Mesothelial cell of epicardium (in vitro differentiated cells): ENCODE measurements at places on chromosomes 12 and 14. TPM values are rescaled to one million over a fixed set of nuclear protein-coding genes. Genes with fewer than 3 reads are reported as not detected.
A peak's percentile ranks its signal among the peaks of the same experiment; 100 is the strongest.

- DNase-seq, result no peak
Measured at GRCh38 chr14:96519970-96520369, 17.8 kb downstream of the PAPOLA start.

GRCh38 chr14:36430662-36431084 lies 89.4 kb downstream of the NKX2-1 start:
- DNase-seq, result no peak

The GRIP1 gene
- 79.7 to 89.3 TPM (median 85.2 TPM) in 3 replicates for total RNA-seq

The PMEL gene
- 3.6 to 5.3 TPM (median 5.1 TPM) in 3 replicates for total RNA-seq

DNA sequence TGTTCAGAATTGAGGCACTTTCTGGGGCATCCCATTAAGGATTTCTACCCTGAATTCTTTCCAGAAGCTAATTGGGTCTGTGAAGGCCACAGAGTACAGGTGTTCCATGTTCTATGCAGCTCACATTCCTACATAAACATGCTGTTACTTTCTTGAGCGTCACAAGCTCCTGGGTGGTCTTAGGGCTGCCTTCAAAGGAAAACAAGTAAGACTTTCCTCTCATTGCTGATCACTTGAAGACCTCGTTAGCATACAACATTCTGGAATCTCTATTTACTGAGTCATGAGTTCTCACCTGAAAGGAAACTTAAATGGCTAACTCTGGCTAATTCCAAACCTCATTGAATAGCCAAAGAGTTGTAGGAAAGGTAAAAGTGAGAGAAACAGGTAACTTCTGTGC lies 63.0 kb upstream of the HMGA2 start:
- DNase-seq, result no peak

- DNase-seq, result peak; percentile 72
Measured at GRCh38 chr12:124566161-124566996, 1.0 kb downstream of the NCOR2 start.

- DNase-seq, result no peak
Measured at GRCh38 chr14:22814941-22815713, at the start of gene SLC7A7. Gene SLC7A7, minus strand, starts transcription at chr14:22815435. Its CDS starts 2,037 bp downstream, at chr14:22813398.

DNA sequence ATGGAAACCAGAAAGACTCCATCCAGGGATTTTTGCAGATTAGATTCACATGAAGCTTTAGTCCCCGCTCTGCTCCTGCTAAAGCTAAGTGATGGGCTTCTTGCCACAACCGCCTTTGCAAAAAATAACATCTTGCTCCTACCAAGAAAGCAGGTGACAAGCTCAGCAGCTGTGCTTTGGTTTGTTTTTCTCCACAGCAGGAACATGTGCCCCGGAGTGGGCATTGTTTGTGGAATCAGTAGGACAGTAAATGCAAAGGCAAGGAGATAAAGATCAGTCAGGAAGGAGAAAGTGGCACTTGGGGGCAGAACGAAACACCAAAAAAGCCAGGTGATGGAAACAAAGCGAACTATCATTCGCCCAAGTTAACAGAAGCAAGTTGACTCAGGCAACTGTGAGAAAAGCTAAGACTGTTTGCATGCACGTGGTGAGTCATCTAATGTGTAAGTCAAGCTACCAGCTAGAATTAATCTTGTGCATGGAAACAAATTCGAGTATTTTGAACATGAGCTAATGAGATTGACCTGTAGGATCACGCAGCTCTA lies 165.5 kb upstream of the PLXNC1 start:
- DNase-seq, result no peak

DNA sequence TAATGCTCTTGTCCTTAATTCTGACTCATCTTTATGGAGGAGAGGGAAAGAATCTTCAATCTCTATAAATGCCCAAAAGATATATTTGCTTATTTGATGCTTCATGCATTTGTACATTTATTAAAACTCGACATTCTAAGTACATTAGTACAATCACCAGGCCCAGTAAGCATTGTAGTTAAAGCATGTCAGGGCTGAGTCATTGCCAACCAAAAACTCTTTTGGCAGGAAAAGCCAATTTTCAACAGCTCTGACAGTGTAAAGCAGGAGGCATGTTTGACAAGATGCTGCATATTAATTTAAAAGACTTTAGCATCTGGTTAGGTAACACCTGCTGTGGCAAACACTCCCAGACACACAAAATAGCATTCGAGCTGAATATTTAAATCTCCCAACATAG lies 290.9 kb downstream of the PPFIA2 start:
- DNase-seq, result no peak

GRCh38 chr12:49367381-49368239 lies at the start of gene SPATS2:
Gene SPATS2, plus strand, starts transcription at chr12:49367462. Its CDS starts 93,551 bp downstream, at chr12:49461013.
- no peak for DNase-seq

GRCh38 chr14:31307618-31308017 lies 100.0 kb upstream of the HECTD1 start:
- DNase-seq, result no peak

The AQP6 gene
- 0.11 to 0.16 TPM (median 0.11 TPM) in 3 replicates for total RNA-seq

GRCh38 chr12:6959058-6959804 lies 8.1 kb downstream of the PTPN6 start:
- DNase-seq, result no peak

DNA sequence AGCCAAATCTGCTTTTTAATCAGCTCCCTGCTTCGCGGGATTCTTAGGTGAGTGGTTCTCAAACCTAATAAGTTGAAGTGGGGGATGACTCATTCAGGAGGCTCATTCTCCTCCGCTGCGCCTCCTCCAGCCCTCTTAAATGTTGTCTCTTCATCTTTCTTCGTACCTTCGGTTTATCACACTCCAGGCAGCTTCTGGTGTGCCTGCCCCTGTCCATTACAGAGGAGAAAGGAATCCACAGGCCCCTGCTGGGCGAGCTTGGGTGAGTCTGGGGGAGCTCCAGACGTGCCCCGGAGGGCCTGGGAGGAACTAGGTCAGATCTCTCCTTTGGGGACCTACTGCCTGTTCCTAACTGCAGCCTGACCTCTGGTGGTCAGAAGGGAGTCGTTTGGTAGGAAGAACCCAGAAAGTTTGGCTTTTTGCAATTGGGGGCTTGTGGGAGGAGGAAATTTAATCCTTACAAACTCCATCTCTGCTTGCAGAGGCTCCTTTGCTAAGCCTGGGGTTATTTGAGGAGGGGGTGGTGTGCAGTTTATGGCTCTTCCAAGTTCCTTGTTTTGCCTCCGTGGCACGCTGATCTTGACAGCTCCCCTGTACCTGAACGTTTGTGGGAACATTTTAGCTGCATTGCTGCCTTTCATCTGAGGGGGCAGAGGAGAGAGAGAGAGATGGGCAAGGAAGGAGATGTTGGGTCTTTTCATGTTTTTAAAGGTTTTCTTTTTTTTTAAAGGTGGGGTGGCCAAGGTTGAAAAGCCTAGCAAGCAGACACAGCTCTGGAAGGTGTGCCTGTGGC lies 84.1 kb upstream of the GNG2 start:
- DNase-seq, result peak; percentile 44

DNA sequence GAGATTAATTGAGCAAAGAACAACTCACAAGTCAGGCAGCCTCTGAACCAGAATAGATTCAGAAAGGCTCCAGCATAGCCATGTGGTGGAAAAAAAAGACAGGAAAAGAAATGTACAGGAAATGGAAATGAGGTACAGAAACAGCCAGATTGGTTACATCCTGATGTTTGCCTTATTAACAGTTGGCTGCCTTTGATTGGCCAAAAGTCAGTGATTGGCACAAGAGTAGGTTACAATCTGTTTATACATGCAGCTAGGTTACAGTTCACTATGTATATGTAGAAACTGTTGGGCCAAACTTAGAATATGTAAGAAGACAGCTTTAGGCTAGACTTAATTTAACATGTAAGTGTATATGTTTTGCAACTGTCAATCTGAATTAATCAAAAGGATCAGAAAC lies 118.9 kb downstream of the UNC79 start:
- no peak for DNase-seq

The JPH4 gene
- total RNA-seq, result 6.4 to 7.4 TPM (median 7.3 TPM) in 3 replicates

The ZNF268 gene
- total RNA-seq, result 30.3 to 34.9 TPM (median 33.7 TPM) in 3 replicates

DNA sequence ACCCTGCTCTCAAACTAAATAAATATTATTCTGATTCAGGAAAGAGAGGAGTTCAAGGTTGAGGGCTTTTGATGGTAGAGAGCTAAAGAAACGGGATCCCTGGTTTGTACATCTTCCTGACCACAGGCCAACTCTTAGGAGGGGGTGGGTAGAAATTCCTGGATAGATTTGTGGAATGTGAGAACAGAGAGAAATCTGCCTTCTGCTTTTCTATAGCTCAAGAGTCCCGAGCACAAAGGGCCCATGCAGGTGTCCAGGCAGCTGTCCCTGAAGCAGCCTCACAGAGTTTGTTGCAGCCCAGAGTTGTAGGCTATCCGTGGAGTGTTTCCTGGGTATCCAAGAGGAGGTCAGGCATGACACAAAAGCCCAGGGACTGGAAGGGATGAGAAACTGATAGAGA lies 198.6 kb downstream of the BCAT1 start:
- DNase-seq, result no peak

The MYH6 gene
- total RNA-seq, result not detected in 3 replicates

- DNase-seq, result no peak
Measured at GRCh38 chr12:96766232-96766631, 140.8 kb upstream of the NEDD1 start.

The ARMH4 gene
- total RNA-seq, result 18.8 to 19.8 TPM (median 19.6 TPM) in 3 replicates

The TAS2R20 gene
- total RNA-seq, result 3.8 to 5.0 TPM (median 4.8 TPM) in 3 replicates

The NOVA1 gene
- total RNA-seq, result 13.3 to 16.9 TPM (median 15.2 TPM) in 3 replicates
